ENCODE measurements at places on chromosomes 11 and 22.
A peak's percentile ranks its signal among the peaks of the same experiment; 100 is the strongest.

DNA sequence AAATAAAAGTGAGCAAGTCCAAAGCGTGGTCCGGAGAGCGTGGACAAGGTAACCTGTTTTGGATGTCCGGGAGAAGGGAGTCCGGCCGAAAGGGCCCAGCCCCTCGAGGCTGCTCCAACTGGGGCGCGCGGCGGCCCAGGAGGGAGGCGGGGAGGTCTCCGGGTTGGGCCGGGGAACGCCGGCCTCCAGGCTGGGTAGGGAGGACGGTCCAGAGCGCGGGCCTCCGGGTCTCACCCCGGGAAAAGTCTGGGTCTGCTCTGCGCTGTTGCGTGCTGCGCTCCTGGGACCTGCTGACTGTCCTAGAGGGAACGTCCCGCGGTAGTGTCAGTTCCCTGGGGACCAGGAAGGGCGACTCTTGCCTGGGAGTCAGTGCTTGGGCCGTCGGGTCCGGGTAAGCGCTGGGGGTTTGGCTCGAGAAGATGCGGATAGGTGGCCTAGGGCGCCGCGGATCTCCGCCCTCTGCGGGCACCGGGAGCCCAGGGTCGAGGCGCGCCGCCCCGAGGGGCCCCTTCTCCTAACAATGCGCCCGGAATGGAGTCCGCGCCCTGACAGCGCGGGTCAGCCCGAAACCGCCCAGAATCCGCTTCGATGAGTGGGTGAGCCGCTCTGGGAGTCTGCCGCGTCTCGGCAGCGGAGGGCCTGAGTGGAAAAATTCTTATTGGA lies 988 bp upstream of the FLI1 start:
- DNase-seq = no peak

DNA sequence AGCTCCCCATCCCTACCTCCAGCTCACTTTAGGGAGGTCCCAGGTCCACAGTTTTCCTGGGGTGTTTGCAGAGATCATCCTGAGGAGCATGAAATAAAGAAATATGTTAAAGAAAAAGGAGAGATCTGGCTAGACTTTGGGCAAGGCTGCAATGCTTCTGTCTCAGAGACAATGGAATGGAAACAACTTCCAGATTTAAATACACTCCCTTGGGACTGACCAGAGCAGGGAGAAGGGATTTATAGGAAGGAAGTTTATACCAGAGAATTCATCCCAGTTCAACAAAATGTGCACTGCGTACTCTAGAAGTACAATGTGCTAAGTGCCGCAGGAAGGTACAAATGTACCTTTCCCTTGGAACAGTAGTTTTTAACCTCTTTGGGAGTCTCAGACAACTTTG lies 40.4 kb downstream of the ETS1 start:
- DNase-seq = no peak

DNA sequence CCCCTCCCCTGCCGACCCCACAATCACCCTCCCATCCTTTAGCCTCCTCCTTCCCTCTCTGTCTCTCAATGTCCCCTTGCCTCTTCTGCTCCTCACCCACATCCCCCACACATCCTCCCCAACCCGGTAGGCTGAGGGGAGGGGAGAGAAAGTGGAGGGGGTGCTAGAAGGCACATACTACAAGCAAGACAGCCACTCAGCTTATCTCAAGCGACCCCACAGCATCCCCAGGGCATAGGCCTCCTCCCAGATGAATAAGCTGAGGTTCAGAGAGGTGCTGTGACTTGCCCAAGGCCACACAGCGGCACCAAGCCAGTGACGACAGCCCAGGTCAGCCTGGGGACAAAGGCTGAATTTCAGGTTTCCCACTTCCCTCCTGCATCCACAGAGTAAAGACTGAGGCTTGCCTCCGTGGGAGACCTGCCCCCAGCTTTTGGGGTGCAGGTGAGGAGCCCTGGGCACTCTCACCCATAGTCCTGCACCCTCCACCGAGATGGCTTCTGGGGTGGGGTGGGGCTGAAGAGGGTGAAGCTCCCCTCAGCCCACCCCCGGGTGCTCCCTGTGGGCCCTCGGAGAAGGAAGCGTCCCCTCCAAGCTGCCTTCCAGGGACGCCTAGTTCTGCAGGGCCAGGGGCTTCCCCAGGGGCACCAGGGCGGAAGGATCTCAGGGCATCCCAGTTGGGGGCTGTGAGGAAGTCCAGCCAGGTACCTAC lies 511 bp downstream of the RAC2 start:
- no peak for DNase-seq

DNA sequence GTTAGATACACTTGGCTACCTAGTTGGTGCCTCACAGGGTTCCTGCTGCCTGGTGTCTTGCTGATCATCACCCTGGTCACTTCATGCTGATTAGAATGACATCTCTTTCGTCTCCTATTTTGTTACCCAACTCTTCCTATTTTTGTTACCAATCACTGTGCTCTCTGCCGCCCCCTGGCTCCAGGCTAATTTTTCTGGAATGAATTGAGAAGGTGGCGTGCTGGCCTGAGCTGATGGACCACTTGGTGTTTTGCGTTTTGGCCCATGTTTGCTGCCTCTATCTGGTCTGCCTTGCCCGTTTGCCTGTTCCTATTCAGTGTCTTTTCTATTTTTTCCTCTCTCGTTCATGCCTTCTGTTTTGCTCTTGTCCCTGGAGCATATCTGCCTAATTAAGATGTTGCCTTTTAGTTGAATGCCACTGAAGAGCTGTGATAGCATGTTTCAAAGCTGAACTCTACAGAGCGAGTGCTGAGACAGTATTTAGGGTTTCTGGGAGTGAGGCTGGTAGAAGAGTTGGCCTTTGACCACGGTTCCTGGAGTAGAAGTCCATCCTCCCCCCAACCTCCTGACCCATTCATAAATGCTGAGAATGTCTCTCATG lies 5.9 kb upstream of the ATF4 start:
- peak; percentile 35 for DNase-seq

DNA sequence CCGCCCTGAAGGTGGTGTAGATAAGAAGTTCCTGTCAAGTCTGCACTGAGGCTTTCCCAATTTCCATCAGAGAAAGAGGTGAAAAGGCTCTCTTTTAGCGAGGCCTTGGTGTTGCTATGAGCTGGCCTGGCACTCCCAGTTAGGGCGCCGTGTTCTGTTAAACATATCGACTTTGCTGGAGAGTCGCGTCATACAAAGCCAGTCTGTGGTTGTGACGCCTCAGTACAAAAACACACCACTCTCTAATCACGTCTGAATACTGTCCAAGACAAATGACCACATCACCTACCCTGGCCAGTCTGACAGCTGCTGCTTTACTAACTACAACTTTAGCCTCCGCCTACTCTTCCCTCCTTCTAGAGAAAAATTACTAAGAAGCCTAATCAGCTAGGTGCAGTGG lies 8.0 kb upstream of the TOLLIP start:
- DNase-seq = no peak

DNA sequence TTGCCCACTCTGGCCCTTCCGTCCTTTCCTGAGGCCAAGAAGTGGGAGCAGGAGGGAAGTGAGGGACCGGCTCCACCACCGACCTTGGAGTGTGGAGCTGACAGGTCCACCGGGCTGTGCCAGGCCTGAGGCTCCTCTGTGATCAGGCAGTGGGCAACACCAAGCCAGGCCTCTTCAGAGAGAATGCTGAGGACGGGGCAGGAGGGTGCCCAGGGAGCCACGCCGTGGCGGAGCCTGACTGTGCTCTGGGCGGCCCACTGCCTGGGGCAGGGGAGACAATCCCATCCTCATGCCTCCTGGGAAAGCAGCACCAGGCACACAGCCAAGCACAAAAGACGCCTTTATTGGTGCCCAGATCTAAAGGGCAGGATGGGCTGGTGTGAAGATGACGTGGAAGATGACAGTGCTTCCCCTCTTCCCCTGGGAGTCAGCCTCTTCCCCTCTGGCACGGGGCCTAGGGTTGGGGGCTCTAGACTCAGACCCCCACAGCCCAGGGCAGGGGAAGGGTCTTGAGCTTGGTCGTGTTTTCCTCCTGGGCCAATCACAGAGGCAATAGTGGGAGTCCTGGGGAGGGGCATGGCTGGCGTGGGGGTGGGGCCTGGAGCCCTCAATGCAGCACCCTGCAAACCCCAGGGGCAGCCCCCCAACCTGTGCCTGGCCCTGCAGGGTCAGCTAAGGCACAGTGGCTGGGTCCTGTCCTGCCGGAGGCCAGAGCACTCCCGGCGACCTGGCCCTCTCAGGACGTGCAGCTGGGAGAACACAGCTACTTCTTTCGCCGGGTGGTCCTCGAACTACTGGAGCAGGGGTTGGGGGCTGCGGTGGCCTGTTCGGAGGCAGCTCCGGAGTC lies 4.7 kb downstream of the LMF2 start:
- no peak for DNase-seq
